Hematopoietic multipotent progenitor cell treated with erythropoietin and hydrocortisone succinate and interleukin-3 and kit ligand, for 15 days (in vitro differentiated cells): ENCODE measurements at places on chromosomes 5 and 9.

- no peak for DNase-seq
Observed at GRCh38 chr9:131668439-131669268, 71.2 kb downstream of the RAPGEF1 start.

DNA sequence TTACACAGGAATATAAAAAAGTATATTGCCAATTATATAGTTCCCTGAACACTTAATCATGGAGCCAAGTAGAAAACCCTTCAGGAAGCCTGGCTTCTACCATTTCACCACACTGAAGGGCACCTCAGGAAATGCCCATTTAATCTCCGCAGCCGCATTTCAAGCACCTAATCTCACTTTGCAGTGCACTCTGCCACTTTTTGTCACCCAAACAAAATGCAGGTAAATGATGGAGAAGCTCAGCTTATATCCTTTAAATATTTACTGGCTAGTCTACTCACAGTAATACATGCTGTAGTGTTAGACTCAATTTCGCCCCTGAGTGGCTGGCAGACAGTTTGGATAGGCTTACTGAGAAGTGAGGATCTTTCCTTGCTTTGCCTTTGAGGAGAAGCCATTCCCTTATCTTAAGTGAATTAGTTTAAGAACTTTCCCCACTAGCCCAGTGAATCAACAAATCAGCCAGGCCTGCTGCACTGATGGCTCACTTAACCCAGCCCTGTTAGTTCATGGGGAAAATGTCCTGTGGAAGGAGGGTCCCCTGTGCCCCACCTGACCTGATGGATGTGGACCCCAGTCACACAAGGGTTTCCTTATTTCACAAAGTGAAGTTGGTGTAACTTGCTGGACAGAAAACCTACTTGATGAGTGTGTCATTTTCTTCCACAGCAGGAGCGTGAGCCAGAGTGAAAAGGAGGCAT lies 209.7 kb downstream of the CAAP1 start:
- no peak for DNase-seq

DNA sequence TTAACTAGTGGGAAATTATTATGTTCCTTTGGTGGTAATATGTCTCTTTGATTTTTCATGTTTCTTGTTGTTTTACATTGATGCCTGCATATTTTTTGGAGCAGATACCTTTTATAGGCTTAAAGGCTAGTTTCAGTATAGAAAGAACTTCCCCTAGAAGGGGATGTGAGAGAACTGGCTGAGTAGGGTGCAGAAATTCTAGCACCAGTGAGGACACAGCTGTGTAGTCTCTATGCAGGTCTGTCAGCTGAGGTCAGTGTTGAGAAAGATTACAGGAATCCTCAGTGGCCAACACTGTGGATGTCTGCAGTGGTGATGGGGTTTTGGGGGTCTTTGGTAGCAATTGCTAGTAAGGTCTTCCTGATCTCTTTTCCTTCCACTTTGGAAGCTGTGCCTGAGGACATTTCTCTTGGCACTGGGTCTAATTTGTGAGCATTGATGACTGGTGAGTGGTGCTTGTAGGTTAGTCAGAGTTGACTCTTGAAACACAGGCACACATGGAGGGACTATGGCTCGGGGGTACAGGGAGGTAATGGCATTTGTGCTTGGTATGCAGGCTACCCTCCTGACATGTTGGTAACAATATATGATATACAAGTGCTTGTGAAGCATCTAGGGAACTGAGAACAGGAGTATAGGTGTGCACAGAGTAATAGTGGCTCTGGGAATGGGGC lies 221.4 kb downstream of the SPATA31D1 start:
- DNase-seq: no peak

- no peak for DNase-seq
Observed at GRCh38 chr9:6938447-6938846, 180.7 kb downstream of the KDM4C start.

- no peak for DNase-seq
Observed at GRCh38 chr9:86275962-86276361, 6.4 kb downstream of the ISCA1 start.

DNA sequence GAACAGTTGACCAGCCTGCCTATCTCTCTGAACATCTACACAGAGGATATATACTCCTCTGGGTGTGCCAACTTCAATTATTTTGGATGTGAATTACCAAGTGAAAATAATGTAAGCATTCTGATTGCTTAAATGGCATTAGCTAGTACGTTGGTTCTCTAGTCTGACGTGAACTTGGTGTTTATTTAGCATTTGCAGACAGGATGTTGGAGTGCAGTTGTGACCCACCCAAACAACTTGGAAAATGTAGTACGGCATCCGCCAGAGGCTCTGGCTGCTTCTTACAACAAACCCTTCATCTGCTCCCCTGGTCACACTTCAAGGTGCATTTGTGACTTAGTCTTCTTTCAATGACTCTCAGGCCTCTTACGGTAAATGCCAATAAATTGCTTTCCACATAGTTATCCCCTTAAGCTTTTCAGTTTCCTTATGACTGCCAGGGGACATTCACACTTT lies 616.6 kb downstream of the PDE4D start:
- DNase-seq: no peak

DNA sequence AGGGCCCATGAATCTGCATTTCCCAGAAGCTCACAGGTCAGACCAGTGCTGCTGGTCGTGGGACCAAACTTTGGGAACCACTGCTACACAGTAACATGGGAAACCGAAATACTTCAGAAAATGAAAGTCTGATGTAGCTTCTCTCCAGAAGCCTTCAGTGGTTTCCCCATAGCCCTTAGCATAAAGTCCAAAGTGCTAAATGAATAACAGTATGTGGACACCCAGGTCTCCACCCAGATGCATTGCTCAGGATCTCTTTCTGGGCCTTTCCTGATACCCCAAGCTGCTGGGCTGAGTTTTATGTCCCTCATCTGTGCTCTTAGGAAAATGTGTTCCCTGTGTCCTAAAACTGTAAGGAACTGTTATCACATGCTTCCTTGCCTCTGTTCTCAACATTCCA lies 100.4 kb downstream of the NFIB start:
- no peak for DNase-seq

DNA sequence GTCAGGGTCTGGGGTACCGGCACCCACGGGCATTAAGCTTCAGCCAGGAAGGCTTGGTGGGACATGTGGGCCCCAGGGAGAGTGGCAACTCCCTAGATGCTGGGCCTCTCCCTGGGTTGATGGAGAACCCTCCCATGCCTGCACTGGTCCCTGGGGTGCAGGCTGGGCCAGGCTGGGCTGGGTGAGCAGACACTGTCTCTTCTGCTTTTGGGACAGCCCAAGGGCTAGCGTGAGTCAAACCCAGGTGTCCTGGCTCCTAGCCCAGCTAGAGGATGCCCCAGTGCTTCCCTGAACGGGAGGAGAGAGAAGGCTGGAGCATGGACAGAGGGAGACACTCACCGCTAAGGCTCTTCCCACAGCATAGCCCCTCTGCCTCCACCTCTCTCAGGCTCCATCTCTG lies 5.7 kb upstream of the AQP7 start:
- DNase-seq: no peak

- DNase-seq: no peak
Observed at GRCh38 chr9:14307989-14308852, 5.7 kb downstream of the NFIB start.

DNA sequence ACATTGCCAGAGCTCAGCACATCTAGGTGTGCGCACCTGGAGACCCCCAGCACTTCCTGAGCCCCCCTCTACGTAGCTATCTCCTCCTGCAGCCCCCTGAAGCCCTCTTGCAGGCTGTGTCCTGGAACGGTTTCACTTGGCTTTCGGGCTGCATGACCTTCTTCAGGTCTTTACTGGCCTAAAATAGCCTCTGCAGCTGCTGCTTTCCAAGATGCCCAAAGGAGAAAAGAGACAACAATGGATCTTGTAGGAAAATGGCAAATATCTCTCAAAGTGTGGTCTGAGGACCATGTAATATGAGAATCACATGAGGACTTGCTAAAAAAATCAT lies 6.6 kb upstream of the ERMP1 start:
- no peak for DNase-seq

GRCh38 chr9:98851730-98852459 lies 44.4 kb downstream of the GALNT12 start:
- peak; percentile 79 for DNase-seq

- DNase-seq: no peak
Observed at GRCh38 chr9:79701651-79702050, 129.9 kb downstream of the TLE4 start.

GRCh38 chr5:34789021-34789531 lies 49.9 kb upstream of the TTC23L start:
- no peak for DNase-seq

DNA sequence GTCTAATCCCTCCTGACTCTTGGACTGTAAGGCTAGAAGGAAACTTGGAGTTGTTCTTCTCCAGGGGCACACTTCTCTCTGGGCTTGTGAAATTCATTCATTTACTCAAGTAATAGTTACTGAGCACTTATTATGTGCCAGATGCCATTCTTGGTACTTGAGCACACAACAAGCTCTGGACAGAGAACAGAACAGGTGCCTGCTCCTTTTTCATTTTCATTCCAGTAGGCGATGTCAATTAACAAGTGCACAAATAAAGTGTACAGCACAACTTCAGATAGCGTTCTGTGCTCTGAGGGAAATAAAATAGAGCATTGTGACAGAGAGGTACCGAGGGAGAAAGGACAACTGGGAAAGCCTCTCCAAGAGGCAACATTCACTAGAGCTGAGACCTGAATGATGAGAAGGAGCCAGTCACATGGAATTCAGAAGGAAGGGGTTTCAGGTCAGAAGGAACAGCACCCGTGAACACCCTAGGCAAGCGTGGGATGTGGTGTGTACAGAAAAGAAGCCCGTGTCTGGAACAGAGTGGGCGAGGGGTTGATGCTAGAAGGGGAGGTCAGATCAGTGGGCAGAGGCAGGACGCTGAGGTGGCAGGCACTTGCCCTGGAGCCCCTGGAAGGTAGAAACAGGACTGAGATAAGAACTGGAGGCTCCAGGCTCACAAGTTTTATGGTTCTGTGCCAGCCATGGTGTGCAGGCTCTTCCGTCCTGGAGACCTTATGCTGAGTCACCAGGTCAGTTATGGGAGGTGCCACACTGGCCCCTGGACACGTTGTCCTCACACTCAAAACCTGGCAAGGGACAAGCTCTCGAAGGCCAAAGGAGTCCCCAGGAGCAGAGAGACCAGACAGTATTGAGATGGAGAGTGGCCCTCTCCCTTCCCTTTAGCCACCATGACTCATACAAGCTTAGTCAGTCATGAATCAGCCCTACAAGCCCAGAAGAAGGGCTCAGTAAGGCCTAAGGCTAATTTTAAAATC lies 7.2 kb upstream of the ABLIM3 start:
- no peak for DNase-seq

GRCh38 chr5:65830856-65831255 lies 95.5 kb upstream of the ERBIN start:
- no peak for DNase-seq

GRCh38 chr9:105057551-105057950 lies 129.6 kb upstream of the ABCA1 start:
- peak; percentile 58 for DNase-seq

- DNase-seq: no peak
Observed at GRCh38 chr5:66239034-66239433, 94.9 kb downstream of the SREK1 start.

GRCh38 chr5:151030056-151030336 lies 9.6 kb downstream of the GPX3 start:
- no peak for DNase-seq

DNA sequence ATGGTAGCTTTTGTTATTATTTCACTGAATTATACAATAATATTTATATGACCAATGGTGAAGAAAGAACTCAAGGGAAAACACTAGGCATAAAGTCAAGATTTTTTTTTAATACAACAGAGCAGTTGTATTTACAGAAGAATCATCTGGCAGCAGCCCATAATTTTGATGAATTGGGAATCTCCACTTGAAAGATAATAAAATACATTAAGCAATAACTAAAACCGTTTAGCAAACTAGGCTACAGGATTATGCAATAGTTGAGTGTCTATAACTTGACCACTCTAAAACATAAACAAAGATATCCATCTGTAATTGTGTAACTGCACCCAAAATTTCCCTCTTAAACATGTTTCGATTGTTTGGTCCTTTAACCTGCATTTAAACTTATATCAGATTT lies 80.8 kb downstream of the SNCAIP start:
- DNase-seq: no peak

- no peak for DNase-seq
Observed at GRCh38 chr9:99377790-99378775, 156.0 kb downstream of the SEC61B start.

- no peak for DNase-seq
Observed at GRCh38 chr5:169954786-169955185, 25.5 kb downstream of the INSYN2B start.

GRCh38 chr5:140556438-140556837 lies 835 bp downstream of the SRA1 start:
- DNase-seq: no peak

DNA sequence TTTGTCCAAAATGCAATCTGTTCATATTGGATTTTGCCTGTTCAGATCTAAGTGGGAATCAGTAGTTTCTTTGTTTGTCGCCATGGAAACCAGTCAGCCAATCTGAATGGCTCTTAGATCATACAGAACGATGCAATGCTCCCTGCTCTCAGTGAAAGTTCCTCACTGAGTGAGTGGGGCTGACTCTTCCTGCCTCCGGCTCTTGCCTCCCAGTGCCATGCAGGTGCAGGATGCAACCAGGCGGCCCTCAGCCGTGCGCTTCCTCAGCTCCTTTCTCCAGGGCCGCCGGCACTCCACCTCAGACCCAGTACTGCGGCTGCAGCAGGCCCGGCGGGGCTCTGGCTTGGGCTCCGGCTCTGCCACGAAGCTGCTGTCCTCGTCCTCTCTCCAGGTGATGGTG lies at the start of gene PTPDC1:
PTPDC1 (plus strand) TSS at position 151 of the 400 bp plus-strand sequence; CDS start at position 218, 67 bp downstream.
- no peak for DNase-seq

DNA sequence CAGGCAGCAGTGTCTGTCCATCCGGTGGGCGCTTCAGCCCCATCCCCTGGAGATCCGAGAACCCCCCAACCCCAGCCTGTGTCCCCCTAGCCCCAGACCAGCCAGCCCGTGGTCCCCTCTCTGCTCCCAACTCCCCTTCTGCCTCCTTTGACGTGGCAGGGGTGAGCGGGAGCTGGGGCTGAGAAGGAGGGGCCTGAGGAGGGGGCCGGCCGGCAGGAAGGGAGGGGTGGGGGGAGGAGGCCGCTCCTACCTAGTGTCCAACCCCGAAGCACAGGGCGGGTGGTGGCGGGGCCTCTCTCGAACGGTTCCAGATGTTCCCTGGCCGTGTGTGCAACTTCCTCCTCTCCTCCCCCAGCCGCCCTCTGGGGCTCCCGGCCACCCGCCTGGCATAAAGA lies 31.0 kb downstream of the GOLGA2 start:
- no peak for DNase-seq

DNA sequence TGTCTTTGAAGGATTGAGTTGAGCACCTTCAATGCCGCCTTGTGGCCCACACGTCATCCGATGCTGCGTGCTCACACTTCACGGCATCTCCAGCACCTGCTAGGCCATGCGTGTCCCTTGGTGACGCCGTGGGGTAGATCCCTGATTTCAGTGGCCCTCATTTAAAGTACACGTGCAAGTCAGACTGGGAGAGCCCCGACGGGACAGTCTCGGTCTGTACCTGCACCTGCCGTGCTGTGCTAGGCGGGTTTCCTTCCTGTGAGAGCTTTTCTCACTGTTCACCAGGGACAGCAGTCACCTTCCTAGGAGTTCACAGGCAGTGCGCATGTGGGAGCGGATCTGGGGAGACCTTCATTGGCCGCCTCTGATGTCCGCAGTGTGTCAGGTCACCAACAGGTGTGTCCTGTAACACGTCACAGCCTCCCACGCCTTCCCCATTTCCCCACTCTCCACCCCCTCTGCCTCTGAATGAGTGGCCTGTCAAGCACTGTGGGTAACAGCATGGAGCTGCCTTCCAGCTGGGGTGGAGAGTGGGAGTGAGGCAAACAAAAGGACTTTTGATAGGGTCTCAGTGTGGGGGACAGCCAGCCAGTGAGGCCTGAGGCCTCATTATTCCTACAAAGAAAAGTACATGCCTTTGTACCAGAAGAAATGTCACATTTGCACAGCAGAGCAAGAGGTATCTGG lies 236.4 kb downstream of the FANCC start:
- no peak for DNase-seq
